ENCODE measurements at places on chromosomes 2 and 18.
A peak's percentile ranks its signal among the peaks of the same experiment; 100 is the strongest.

DNA sequence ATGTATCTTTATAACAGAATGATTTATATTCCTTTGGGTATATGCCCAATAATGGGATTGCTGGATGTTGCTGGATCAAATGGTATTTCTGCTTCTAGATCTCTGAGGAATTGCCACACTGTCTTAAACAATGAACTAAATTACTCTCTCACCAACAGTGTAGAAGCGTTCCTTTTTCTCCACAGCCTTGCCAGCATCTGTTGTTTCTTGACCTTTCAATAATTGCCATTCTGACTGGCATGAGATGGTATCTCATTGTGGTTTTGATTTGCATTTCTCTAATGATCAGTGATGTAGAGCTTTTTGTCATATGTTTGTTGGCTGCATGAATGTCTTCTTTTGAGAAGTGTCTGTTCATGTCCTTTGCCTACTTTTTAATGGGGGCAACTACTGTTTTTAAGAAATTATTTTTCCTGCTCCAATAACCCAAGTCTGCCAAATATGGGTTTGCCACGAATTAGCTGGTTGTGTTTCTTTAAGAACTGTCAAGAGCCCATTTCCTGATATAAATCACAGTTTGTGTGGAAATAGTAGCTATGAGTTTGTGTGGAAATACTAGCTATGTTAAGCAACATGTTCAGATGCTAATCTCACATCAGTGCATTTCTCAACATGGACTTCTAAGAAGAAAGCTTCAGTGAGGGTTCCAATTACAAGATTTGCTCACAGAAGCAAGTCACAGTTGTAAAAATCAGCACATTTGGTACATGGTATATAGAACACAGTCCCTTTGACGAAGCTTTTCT is 259.4 kb downstream of the ANAPC1 start:
- no peak for DNase-seq

- no peak for DNase-seq
These were observed 118.1 kb downstream of the INHBB start for GRCh38 chr2:120463996-120464395.

GRCh38 chr18:6537475-6537874 is 122.8 kb upstream of the L3MBTL4 start:
- DNase-seq = no peak

DNA sequence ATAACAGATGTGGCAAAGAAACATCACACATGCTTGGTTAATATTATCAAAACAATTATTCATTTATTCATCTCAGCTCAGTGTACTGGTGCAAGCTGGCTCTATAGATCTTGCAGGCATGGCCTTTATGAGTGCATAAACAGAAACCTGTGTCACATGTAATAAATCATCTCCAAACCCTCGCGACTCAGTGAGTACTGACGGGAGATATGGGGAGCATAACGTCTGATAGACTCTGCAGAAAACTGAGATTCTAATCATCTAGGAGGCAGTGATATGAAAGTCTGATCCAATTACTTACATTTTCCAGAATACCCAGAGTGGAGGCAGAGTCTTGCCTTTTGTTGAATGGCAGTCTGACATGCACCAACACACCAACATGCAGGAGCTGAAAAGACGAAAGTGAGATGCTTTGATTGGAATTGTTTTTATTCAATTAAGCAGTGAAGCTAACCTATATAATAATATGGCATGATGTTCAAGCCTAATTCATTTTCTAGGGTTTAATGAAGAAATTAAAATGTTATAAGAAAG is 416.8 kb downstream of the RNF144A start:
- DNase-seq = no peak

DNA sequence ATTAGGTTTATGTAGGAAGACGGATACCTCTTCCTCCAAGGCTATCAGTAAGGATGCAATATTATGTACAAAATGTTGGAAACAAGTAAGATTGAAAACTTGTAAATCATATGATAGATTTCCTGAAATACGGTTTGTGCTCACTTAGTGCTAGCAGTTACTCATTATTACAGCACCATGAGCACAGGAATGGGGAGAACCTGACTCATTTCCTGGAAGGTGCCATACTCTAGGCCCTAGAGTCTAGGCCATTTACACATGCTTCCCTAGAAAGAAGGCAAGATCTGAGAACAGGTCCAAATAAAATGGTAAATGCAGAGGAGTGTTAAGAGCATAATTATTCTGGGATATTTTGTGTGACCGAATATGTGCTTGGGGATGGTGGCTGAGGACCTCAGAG is 467.7 kb upstream of the CELF4 start:
- DNase-seq = no peak

- DNase-seq = no peak
These were observed 23.9 kb downstream of the CTLA4 start for GRCh38 chr2:203891474-203891873.

DNA sequence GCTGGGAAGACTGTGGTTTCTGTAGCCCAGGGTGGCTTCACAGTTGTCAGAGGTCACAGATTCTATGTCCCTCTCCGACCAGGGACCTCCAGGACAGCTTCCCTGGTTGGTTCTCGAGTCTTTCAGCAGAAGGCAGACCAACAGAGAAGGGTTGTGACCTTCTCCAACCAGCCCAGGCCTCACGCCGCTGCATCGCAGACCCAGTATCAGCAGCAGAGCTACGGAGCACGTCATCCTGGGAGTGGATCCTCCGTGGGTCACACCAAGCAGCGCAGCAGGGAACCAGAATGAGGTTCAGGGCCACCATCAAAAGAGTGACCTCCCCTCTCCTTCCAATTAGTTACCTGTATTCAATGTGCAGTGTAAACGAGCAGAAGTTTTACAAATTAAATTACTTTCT is 49.3 kb downstream of the ST3GAL5 start:
- DNase-seq = no peak

DNA sequence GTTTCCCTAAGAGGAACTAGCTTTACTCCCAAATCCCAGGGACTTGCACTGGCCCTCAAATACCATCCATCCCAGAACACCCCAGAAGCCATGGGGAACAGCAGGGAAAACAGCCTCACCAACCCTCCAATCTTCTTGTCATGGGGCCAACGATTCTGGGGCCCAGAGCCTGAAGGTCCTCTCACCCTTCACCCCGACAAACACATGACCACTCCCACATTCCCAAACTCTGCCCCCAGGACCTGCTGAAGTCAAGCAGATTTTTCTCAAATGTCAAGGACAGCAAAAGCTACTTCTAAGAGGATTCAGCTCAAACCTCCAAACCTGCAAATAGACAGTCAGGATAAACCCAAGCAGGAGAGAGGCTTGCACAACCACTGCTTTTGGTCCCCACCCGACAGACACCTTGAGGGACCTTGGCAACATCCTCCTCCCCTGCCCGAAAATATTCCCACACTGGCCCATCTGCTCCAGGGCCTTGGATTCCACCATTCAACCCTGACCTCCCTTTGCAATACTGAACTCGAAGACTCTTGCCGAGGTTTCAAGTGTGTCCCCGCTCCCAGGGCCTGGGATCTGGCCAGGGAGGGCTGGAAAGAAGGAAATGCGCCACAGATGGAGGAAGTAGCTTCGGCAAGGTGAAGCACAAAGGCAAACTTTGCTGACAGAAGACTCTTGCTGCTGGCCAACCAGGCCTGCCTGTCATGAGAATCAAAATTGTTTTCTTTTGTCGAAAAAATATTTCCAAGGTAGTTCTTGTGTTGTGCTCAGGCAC is 143.3 kb downstream of the ZFP36L2 start:
- DNase-seq = no peak

DNA sequence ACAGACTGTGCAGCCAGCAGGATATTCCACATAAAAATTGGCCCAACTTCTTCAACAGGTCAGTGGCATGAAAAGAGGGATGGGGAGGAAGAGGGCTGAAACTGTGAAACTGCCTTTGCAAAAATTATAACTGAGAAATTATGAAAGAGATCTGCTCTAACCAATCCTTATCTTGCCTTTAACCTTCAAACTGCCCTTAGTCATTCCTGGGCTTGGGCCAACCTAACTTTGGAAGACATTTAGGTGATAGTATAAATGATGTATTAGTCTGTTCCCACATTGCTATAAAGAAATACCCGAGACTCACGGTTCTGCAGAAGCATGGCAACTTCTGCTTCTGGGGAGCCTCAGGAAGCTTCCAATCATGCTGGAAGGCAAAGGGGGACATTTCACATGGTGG is 74.5 kb downstream of the RPL31 start:
- no peak for DNase-seq

DNA sequence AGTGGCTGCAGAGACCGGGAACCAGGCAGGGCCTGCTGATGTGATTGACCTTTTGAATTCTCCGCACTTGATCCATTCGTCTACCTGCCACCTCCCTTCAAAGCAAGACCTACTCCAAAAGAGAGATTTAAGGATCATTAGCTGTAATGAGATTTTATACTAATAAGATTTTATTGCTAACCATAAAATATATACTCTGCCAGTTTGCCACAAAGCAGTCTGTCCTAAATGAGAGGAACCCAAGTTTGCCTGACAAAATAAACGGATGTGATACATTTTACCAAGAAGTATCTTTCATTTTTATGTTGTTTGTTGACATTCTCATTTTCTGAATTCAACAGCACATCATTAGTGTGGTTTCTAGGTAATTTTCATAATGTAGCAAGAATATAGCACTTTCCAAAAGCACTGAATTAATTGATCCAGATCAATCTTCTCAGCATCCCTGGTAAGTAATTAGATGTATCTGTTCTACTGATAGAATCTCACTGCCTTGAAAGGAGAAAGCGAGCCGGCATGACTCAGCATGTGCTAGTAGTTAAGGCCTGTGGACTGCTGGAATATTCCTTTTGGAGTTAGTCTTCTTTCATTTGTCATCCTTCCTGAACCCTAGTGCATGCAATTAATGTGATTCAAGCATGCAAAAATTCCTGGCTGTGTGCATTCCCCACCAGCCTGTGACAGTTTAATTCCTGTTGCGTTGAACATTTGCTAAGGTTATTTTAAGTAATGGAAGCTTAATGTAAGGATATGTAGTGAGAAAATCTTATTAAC is 128.5 kb downstream of the ARL6IP6 start:
- DNase-seq = peak; percentile 0

DNA sequence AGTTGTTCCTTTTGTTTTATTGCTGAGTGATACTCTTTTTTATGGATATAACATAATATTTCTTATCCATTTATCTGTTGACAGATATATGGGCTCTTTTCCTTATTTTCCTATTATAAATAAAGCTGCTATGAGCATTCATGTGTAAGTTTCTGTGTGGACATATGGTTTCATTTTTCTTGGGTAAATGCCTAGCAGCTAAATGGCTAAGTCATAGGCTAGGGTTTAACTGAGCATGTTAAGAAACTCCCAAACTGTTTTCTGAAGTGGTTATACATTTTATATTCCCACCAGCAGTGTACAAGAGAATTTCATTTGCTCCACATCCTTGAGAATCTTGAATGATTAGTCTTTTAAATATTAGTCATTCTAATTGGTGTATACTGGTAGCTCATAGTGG is 786.6 kb upstream of the CDH2 start:
- no peak for DNase-seq

- no peak for DNase-seq
These were observed 652.0 kb downstream of the DPP10 start for GRCh38 chr2:115094441-115094840.

DNA sequence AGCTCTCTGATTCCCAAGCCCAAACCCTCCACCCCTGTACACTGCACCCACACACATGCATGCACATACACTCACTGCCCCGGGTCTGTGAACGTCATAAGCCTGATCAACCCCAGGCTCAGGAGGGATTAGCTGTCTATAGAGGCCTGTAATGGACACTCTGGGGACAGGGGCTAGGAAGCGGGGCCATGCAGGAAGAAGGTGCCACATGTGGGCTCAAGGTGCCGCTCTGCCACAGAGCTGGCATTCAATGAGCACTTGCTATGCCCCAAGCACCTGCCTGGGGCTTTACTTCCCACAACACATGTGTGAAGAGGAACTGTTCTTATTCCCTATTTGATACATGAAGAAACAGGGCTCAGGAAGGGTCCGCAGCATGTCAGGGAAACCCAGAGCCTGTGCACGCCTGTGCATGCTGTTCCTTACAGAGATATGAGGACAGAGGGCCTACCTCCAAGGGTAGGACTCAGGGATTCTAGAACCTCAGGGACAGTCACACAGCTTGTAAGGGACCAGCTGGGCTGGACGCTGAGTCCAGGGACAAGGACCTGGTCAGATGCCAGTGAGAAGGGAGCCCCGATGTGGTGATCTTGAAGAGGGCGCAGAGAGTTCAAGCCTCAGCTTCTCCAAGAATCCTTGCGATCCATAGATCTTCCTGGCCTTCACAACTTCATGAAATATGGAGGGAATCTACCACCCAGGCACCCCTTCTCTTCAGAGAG is 5.0 kb downstream of the BIN1 start:
- peak; percentile 17 for DNase-seq

DNA sequence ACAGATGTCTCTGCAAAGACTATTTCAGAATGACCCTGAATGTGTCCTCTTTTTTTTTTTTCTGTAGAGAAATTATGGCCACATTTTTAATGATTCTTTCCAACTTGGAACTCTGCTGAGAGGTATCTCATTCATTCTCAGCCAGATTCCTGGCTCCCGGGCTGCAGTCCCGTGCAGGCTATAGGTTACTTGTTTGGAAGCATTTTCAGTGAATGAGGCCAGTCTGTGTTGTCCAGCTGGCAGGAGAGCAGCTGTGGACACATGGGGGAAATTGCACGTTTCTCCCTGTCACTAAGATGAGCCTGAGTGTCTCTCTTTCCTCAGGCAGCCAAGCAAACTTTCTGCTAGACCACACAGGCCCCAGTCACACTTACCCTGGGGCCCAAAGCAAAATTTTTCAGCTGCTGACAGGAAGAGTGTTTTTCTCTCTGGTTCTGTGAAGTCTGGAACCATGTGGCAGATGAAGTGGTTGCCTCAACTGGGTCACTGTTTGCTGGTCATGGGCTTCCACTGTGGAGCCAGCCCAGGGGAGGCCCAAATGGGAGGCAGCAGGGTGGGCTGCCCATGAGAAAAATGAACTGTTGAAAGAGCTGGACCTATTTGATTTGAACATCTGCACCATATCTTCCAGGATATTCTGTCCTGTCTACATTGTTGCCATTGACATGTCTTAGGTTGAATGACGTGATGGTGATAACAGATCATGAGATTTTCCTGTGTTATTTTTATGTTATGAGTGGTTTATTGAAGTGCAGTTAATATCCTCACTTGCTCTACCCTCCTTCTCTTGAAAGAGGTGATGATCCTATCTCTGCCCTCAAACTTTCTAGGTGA is 431.2 kb downstream of the LPIN1 start:
- peak; percentile 26 for DNase-seq

GRCh38 chr2:9002637-9003365 is 683 bp downstream of the MBOAT2 start:
- DNase-seq = peak; percentile 33

DNA sequence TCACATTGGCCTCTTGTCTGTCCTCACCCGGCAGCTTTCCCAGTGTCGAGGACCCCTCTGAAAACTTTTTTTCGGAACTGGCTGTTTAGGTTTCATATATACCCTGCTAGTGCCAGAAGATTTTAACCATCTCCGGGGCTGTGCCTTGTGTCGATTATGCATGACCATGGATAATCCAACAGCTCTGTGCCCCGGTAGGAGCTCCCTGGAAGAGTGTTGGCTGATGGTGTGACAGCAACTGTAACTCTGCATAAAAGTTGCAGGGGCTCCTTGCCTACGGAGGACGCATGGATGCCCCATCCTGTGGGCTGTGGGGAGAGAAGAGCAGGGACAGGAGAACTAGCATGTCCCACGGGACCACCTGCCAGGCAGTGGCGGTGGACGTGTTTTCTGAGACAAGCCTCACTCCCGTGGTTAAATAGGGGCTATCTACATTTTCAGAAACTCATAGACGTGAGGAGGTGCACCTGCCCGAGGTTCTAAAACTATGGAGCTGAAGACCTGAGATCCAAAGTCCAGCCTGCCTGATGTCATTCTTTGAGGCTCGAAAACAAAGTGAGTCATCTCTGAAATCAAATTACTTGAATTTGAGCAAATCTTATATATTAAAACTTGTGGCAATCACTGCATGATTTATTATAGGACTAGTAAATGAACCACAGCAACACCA is 437.2 kb upstream of the HS6ST1 start:
- peak; percentile 32 for DNase-seq
